ENCODE measurements at places on chromosomes 5 and 9.

DNA sequence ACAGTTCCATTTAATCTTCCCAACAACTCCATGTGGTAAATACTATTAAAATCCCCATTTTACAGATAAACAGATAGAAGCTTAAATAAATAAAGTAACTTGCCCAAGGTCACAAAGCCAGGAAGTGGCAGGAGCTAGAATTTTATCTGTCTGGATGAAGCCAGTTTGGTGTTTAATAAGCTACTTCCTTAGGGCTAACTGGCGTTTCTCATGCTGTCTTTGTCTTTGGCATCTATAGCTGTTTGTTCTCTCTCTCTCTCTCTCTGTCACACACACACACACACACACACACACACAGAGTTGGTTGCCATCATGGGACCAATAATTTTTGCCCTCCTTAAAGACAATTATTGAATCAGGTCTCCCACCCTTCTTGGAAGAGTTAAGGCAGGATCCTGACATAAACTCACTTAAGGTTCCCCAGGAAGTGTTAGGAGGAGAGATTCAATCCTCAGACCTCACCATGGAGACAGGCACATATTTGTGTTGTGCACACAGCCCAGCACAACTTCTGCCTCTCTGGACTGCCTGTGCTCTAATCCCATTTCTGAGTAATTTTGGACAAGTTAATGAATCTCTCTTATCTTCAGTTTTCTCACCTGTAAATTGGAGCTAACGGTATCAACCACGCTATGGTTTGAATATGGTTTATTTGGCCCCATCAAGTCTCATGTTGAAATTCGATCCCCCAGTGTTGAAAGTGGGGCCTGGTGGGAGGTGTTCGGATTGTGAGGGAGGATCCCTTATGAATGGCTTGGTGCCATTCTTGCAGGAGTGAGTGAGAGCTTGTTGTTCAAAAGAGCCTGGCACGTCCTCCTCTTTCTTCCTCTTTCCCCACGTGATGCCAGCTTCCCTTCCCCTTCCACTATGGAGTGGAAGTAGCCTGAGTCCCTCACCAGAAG is 8.3 kb upstream of the ADRA1B start:
- DNase-seq, result no peak

DNA sequence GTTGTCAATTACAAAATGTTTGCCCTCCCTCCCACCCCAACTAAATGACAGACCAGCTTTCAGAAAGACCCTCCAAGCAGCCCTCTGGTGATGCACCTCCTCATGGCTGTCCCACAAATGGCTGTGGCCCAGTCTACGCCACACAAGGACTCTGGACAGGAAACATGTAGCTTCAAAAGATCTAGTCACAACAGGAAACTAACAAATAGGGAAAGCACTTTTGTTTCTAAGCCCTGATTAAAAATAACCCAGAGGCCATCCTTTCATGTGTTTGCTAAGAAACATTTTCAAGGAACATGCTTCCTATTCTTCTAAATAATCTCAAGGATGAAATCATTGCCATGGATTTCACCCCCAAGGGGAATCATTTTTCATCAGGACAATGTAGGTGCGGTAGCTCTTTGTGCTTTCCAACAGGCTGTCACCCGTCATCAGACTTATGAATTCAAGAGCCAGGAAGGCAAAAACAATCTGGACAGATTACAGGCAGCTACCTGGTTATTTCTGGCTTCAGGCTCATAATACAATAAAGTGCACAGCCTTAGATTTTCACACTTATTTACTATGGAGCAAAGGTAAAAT is 20.1 kb downstream of the PCSK1 start:
- no peak for DNase-seq

DNA sequence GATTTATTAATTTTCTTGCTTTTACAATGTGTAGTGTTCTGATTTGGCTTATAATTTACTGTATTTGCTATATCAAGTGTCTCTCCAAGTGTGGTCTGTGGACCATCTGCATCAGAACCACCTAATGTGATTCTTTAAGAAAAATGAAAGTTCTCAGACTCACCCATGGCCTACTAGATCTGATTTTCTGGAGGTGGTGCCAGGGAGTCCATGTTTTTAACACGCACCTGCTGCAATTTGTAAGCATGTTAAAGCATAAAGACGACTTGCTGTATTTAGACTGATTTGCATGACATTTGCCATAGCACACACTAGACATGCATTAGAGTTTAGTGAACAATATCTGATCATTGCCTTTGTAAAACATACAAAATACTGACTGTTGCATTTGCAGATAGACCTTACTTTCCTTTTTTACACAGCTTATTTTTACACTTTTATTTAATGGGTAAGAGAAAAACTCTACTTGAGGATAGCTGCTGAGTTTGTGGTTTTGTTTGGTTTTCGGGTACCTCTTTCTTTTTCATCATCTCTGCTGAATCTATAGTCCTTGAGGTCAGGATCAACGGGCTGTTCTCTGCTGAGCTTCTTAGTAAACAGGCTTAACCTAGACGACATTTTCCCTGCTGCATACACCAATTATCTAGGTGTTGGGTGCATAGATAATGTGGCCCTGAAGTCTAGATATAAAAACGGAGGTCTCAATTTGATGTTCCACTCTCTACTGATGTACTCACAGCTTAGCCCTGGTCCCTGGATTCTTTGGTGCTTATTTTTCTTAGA is 138.0 kb upstream of the ZNF366 start:
- no peak for DNase-seq

DNA sequence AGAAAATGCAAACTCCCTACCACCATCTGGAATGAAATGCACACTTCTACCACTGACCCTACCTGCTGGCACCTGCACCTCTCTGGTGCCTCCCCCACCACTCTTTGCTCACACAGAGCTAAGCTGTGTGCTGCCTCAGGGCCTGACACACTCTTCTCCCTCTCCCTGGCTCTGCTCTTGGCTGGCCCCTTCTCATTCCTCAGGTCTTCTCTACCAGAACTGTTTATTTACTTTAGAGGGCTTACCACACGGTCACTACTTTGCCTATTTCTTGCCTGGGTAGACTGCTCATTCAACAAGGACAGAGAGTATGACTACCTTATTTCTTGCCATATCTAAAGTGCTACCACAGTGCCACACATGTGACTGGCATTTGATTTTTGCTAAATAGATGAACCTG is 3.3 kb downstream of the REEP5 start:
- no peak for DNase-seq

DNA sequence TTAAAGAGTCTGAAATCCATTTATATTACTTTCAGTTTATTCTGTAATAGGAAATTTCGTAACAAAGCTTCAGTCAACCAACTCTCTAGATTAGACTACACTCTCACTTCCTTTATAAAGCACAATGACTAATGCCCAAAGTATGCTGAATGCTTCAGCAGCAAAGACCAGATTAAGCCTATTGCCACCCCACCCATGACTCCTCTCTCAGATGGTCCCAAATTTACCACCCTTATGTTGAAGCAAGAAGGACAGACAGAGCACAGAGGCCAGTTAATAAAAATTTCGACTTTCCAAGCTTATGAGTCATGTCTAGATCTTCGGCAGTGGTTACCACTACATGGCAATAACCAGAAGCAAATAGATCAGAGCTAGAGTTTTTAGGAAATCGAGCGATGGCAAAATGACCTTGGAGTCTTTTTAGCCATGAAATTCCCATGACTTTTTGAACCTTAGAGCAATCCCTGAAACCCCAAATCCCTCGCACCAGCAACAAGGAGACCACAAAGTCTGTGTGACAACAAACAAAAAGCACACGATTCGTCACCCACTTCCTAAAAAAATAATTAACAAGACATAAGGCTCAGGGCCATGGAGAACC is 287.8 kb upstream of the RASA1 start:
- no peak for DNase-seq

GRCh38 chr5:31823472-31823871 is 184.5 kb downstream of the PDZD2 start:
- DNase-seq, result no peak

DNA sequence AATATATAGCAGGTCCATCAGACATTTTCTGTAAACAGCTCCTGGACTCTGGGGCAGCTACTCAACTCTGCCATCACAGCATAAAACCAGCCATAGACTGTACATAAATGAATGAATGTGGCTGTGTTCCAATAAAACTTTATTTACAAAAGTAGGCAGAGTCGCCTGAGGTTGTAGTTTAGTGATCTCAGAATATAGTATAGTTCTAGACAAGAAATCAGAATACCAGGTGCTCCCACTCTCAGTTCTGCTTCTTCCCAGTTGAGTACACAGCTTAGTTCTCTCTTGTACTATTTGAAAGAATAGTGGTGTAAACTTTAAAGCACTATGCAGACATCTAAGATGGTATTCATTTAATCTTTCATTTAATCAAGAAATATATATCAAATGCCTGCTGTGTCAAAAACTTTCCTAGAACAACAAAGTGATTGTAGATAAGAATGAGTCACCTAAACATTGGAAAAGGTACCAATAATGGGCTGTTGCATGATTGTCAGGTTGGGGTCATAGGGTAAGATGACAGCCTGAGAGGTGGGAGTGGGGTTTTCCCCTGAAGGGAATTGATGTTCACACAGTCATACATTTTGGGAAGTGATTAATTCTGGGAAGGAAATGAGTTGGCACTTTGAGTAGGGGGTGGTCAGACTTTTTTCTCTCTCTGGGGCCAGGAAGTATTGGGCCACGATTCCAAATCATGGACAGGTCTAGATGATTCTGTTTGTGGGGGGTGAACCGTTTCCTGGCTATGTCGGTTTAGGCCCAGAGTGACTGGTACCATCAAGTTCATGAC is 37.0 kb downstream of the TNFSF8 start:
- DNase-seq, result peak; percentile 44

DNA sequence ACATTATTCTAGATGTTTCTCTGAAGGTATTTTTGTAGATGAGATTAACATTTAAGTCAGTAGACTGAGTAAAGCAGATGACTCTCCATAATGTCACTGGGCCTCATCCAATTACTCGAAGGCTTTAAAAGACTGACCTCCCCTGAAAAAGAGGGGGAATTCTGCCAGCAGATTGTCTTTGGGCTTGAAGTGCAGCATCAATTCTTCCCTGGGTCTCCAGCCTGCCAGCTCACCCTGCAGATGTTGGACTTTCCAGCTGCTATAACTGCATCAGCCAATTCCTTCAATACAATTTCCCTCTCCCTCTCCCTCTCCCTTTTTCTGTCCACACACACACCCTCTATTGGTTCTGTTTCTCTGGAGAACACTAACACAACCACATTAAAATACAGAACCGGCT is 472.8 kb downstream of the SPOCK1 start:
- DNase-seq, result no peak

DNA sequence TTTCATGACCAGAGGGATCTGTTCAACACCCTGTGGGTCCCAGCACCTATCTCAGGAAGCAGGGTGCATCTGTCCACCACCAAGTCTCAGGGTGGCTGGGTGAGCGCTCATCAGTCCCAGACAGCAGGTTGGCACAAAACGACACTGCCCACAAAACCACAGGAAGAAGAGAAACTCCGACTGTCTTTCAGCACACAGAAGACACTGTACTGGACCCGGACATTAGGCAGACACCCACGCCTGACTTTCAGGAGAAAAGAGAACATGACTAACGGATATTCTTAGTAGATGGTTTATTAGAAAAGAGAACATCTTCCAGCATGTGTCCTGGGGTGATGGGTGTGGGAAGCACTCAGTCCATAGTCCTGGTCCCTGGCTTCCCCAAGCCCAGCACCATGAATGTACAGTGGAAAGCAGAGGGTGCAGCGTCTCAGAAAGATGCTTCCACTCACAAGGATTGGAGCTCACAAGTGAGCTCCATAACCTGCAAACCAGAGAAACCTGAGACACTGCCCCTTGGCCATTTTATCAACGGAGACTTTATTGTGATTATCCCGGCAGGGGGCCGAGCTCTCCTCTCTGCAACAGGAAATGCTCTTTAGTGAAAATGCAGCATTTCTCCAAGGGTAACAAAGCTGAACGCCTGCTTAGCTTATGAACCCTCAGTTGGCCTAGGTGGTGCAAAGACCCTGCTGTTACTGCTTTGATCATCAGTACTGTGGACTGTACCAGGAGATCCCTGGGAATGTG is 35.8 kb upstream of the LCP2 start:
- peak; percentile 40 for DNase-seq

DNA sequence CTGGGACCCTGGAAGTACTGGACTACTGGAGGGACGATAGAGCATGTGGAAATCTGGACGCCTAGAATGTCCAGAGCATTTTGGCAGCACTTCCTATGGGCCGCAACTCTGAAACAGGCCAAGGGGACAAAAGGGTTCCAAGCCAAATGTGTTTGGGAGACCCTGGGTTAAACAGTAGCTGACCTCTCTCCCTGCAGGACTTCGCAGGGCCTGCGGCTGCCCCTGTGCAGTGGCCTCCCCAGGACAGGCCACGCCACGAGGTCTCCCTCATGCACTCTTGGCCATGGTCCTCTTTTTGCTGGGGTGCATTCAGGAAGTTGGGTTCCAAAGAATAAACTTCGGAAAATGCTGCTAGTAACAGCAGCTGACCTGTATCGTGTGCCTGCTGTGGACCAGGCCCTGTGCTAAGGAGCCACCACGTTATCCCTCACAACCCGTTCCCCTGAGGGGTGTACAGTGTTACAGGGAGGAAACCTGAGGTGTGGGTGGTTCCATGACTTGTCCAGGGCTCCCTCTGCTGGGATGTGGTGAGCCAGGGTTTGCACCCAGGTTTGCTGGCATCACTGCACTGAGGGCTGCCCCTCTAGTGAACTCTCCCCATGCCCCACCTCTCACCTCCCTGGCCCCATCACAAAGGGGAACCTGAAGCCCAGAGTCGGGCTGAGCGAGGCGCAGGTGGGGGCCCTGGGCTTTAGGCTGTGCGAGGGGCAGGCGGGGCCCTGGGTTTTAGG is 79.4 kb downstream of the AMBP start:
- DNase-seq, result no peak

GRCh38 chr9:73515216-73515615 is 363.6 kb downstream of the ANXA1 start:
- no peak for DNase-seq

GRCh38 chr9:133421615-133422542 is at the start of gene ADAMTS13:
Gene ADAMTS13, plus strand, starts transcription at chr9:133422367. Its CDS starts 77 bp downstream, at chr9:133422444.
- no peak for DNase-seq

DNA sequence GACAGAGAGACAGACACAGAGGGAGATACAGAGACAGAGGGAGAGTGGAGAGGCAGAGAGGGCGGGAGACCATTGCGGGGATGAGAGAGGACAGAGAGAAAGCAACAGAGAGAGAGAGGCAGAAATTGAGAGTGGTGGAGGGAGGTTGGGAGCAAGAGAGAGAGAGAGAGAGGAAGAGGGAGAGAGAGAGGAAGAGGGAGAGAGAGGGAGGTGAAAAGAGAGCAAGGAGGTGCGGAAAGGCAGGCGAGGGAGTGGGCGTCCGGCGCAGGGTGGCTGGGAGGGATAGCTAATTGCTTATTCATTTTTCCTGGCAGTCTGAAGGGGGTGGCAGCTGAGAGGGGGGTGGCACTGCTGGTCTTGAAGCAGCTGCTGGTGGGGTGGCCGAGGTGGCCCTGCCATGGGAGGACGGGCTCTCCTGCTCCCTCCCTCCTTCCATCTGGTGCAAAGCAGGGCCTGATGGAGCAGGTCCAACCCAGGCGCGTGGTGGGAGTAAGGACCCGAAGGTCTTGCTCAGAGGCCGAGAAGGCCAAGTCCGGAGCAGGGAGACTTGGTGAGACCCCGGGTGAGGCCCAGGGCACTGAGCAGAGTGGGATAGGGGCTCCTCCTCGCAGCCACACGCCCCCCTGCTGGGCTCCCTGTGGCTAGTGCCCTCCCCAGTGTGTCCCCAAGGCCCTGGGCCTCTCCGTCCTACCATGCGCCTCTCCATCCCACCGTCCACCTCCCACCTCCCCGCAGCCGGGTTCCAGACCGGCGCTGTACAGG is 25.3 kb upstream of the RNU6ATAC start:
- no peak for DNase-seq
